ENCODE measurements at places on chromosomes 5 and 9.

DNA sequence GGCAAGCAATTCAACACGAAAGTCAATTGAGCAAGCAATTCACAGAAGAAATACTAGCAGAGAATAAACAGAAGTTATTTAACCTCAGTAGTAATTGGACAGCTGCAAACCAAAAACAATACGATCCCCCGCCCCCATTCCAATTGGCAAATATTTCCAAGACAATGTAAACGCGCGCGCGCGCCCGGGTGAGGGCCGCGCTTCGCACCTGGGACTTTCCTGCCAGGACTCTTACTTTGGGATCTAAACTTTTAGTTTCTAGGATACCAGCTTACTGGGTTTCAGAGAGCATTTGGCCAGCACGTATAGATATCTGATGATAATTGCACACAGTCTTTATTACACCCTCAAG lies 8.6 kb downstream of the RUFY1 start:
- DNase-seq = no peak

DNA sequence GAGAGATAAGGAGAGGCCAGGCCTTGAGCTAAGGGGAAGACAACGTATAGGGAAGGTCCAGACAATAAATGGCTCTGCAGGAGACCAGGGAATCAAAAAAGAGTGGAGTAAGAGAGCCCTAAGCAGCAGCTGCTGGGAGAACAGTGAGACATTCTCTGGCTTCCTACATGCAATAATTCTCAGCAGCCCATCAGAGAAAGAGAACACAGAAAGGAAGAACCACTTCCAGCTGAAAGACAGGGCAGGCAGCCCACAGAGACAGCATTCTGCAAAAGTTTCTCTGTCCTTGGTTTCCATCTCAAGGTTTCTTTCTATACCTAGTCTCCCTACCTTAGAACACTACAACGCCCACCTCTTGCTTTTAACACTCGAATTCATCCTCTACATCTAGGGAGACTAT lies 189.9 kb downstream of the DEPDC1B start:
- DNase-seq = no peak

GRCh38 chr9:113966394-113966793 lies 90.3 kb downstream of the ZNF618 start:
- no peak for DNase-seq

- no peak for DNase-seq
Observed at GRCh38 chr5:175813943-175814630, 57.3 kb upstream of the CPLX2 start.

- DNase-seq = no peak
Observed at GRCh38 chr5:74903165-74903787, 37.1 kb upstream of the FAM169A start.

DNA sequence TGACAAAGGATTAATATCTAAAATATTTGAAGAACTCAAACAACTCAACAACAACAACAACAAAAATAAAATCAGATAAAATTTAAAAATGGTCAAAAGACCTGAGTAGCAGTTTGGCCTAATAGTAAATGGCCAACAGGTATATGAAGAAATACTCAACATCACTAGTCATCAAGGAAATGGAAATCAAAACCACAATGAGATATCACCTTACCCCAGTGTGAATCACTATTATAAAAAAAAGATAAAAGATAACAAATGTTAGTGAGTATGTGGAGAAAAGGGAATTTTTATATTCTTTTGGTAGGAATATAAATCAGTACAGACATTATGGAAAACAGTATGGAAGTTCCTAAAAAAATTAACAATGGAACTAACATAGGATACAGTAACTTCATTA lies 247.9 kb upstream of the TRPC7 start:
- no peak for DNase-seq

DNA sequence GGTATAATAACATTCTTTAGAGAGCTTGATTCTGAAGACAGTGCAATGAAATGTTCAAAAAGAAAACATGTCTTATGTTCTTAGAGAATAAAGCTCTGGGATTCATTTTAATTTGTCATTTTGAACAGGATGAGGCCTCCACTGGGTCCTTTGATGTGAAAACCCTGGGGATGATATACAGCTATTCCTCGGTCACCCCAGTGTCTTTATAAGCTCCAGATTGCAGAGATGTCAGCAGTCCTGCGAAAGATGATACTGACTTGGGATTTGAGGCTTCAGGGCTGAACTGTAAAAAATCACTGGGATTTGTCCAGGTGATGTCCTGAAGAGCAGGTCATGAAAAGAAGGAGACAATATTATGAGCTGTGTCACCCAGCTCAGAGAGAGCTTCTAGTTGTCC lies 529.7 kb upstream of the ZNF608 start:
- DNase-seq = no peak

- no peak for DNase-seq
Observed at GRCh38 chr9:76352026-76352620, 42.1 kb downstream of the RFK start.

GRCh38 chr9:76799473-76799872 lies 35.2 kb downstream of the PCA3 start:
- DNase-seq = no peak

GRCh38 chr9:127664678-127665507 lies 41.9 kb upstream of the CFAP157 start:
- no peak for DNase-seq

GRCh38 chr5:157345485-157345884 lies 79.6 kb downstream of the CYFIP2 start:
- no peak for DNase-seq

DNA sequence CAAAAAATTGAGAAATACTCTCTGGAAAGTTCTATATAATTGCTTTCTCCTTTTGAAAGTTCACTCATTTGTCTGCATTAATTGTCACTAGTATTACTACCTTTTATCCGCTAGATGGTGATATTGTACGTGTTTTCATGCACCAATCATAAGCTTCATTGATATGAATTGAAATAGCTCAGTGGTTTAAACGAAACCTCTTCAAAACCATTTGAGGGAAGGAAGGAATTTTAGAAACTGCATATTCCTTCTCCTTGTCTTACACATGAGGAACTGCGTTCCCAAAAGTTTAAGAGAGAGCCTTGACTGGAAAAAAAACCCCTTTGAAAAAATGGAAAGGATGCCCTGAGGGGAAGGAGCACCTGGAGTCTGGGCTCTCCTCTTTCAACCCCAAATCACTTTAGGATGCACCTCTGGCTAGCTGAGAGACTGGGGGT lies 98.6 kb downstream of the YTHDC2 start:
- DNase-seq = no peak

DNA sequence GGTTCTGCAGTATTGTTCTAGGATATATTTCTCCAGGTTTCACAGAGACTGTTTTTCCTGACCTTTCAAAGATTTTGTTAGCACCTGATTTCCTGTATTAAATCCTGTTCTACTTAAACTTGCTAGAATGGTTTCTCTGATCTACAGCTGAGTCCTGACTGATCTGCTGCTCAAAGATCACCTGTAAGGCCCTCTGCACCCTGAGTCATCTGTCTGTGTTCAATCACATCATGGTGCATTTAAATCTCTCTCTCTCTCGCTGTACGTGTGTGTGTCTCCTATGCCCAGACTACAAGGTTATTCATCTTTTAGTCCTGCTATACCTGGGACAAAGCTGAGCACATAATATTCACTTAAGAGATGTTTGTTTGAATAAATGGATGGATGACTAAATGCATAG lies 13.3 kb upstream of the C5orf63 start:
- DNase-seq = no peak

Measured in stimulated activated CD4-positive, alpha-beta T cell treated with anti-CD3 and anti-CD28 coated beads, Interleukin-1b, Interleukin-23, amount 100 ng/mL, for 1 hour (primary cell).